NCI-H460 (cell line): ENCODE measurements at places on chromosomes 7 and 10.

DNA sequence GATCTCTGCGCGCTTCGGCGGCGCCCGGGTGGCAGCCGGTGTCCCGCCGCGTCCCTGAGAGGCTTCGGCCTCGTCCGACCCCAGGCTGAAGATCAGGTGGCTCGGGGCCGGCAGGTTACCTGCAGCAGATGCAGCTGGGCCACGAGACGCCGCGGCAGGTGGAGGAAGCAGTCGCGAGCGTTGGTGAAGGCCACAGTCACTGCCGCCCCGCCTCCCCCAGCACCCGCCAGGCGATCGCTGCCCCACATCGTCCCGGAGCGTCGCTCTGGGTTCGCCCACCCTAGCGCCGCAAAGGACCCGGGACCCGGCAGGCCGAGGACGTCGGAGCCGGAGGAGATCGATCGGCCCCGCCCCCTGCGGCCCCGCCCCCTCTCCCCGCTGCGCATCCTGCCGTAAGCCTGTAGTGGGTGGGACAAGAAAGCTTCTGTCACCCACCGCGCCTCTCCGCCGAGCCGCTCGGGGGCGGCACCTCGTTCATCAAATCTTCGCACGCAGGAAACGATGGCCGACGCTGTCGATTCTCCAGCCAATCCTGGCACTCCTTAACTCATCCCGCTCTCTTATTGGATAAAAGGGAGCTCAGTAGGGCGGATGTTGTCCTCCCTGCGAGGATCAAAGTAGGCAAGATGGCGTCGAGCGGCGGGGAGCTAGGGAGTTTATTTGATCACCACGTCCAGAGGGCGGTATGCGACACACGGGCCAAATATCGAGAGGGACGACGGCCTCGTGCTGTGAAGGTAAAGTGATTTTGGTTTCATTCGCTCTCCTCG, at the start of the genes PEX1 and RBM48:
Gene PEX1, minus strand, starts transcription at position 333 of the 770 bp plus-strand sequence. Its CDS starts 85 bp downstream, at position 248.
Gene RBM48, plus strand, starts transcription at position 608 of the 770 bp plus-strand sequence. Its CDS starts 19 bp downstream, at position 627.
- peak; percentile 99 for DNase-seq

DNA sequence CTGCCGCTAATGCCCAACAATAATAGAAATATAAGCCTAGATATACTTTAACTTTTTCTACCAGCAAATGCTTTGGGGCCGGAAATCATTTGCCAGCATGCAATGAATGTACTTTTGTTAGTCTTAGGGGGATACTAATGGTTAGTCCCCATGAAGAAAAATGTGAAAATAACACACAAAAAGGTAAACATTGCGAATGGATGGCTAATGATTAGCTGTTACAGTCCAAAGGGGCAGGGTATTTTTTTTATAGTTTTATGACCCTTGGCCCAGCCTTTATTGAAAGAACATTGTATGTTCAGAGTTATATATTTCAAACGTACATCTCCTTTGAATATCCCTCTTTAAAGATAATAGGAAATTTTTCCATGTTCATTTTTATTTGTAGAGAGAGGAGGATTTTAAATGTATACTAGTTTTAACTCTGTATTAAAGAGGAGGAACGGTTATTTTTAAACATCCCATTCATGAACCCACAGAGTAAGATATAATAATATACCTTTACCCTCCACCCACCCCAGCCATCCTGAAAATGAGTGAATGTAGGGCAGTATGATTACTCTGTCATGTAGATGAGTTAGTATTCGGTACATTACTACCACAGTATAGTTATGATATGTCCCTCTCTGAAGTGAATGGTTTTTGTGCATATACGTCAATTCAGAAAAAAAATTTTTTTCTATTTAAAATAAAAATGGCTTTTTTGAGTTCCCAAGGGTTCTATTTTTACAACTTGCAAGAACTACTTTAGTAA, 63.6 kb downstream of the ARID5B start:
- DNase-seq: no peak

DNA sequence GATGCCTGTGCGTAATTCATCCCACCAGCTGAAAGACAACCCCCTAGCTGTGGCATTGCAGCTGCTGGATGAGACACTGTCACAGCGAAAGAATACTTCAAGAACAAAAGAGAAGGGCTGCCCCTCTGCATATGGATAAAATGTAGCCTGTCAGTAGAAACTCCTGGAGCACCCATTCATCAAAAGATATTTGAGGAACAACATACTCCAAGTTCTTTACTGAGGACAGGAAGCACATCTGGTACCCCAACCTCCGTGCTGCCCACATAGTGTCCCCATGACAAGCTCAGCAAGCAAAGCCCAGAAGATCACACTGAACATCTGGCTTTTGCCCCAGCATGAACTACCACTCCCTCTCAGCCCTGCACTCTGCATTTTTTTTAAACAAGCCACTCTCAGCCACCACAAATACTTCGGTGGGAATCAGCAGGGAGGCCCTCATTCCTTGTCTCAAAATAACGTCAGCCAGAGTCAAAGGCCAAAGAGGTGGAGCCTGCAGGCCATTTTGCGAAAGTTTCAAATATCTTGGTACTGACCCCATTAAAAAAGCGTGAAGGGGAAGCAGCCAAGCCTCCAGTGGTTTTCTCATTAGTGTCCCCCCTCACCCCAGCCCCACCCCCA, 1.7 kb downstream of the CREB3L2 start:
- peak; percentile 59 for DNase-seq

GRCh38 chr10:35916791-35917190, 274.7 kb upstream of the FZD8 start:
- DNase-seq: peak; percentile 42

DNA sequence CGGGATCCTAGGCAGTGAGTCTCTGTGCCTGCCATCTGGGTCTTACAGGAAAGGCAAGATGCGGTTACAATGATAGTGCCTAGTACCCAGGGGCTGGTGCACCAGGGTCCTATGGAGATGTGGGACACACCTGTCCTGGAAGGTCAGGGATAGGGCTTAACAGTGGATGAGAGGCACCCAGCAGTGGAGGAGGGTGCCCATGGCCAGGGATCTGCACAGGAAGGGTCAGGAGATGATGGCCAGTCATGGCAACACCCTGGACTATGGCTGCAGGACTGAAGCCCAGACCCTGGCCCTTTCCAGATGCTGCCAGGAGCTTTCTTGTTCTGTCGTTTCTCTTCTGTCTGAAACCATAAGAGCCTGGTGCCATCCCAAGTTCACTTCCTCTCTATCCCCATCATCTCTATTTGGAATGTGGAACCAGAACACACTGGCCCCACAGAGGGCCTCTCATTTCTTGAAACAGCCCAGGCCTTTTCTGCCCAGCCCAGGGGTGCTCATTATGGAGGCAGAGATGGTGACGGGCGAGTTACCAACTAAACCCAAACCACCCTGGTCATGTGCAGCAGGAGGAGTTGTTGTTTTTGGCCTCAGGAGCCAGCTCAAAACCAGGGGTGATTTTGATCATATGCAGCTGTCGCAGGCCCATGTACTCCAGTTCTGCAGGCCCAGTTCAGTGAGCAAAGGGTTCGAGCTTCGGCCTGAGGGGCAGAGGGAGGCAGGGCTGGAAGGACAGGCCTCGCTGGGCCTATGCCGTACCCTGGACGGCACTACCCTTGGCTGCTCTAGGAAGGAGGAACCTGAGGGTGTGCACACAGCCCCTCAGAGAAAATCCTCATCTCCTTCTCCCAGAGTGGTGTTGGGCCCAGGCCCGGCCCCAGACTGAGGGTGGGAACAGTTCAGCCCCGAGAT, 52.6 kb upstream of the GDF10 start:
- DNase-seq: no peak

DNA sequence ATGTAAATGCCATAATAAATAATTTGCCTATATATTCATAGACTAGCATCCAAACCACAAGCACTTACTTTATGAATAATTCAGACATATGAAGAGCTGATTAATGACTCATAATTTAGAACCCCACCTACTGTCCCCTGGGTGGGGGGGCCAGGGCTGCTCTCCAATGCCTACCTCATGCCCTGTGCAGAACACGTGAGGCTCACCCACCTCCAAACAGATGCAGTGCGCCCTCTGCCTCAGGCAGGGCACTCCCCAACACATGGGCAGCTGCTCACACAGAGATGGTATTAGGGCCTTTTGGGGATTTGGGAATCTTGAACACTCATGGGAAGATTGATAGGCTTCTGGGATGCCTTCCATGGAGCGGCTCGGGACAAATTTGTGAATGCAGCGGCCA, 75.1 kb upstream of the INSIG1 start:
- no peak for DNase-seq

DNA sequence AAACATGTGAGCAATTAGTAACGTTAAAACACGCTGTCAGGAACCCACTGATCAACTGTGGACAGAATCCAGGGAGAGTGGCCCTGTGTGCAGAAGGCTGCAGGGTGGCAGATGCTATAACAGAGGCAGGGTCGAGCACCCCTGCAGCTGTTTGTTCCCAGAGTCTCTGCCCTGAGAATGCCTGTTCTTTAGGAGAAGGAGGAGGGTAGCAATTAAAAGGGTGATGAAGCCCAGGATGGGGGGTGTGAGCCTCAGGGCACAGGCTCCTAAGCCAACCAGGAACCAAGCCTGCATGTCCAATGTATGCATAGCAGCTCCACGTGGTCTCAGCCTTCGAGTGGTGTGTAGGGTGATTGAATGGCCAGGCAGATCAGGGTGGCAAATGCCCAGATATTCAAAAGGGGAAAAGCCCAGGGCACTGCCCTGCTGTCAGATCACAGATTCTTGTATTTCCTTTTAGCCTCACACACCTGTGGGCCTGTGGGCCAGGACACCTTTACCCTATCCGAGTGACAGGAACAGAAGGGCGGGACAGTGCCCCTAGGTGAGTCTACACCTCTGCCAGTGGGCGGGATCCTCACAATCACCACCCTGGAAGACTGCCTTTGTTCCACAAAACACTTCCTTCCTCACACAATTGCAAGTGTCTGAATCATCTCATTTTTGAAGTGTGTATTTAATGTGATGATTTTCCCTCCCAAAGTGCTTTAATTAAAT, 7.3 kb downstream of the WDFY4 start:
- DNase-seq: no peak

DNA sequence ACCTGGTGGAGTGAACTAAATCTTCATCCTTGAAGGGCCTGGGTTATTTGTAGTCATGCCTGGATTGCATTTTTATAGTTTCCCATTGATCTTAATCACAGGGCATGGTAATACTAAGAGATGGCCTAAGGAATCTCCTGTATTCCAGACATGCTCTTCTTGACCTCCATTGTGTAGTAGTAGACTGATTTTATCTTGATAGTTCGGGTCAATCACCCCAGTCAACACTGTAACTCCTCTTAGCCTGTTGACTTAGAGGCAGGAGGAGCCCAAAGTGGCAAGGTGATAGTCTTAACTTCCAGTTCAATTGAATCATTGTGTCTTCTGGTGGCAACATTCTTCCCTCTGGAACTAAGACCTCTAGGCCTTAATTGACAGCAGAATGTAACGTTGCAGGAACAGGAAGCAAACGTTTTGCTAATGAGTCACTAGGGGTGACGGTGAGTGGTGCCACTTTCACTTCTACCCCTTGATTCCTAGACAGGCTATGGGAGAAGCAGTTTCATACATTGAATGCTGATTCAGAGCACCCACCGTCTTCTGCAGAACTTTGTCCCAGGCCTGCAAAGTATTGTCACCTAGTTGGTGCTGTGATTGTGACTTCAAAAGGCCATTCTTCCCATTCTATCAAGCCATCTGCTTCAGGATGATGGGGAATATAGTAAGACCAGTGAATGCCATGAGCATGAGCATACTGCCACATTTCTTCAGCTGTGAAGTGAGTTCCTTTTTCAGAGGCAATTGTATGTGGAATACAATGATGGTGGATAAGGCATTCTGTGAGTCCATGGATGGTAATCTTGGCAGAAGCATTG, 24.0 kb upstream of the PAPSS2 start:
- peak; percentile 65 for DNase-seq
